Renal cortex interstitium (tissue), 15 donors: ENCODE measurements at places on chromosomes 13 and 19. TPM values are rescaled to one million over a fixed set of nuclear protein-coding genes. Genes with fewer than 3 reads are reported as not detected.

DNA sequence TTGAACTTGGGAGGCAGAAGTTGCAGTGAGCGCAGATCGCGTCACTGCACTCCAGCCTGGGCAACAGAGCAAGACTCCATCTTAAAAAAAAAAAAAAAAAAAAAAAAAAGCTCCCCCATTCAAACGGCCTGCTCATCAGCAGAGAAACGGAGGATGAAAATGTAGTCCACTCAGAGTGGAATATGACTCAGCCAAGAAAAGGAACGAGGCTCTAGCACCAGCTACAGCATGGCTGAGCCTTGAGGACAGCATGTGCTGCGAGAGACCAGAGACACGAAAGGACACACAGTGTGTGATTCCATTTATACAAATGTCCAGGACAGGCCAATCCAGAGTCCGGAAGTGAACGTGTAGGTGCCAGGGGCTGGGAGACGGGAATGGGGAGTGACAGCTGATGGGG lies 18.1 kb upstream of the MIER2 start:
- DNase-seq, result no peak

GRCh38 chr13:42225051-42225450 lies 46.9 kb upstream of the AKAP11 start:
- no peak for DNase-seq

GRCh38 chr13:104327211-104327610 lies 1261.0 kb upstream of the SLC10A2 start:
- DNase-seq, result no peak

- no peak for DNase-seq
Measured at GRCh38 chr13:74922963-74923362, 559.0 kb downstream of the TBC1D4 start.

Gene ZNF284
- 5.9 TPM for polyA plus RNA-seq

Gene ZNF724
- 6.1 TPM for polyA plus RNA-seq

Gene PLPPR3
- 15.8 TPM for polyA plus RNA-seq

Gene KIR2DL4
- not detected for polyA plus RNA-seq

Gene ZIK1
- polyA plus RNA-seq, result 23.8 TPM

Gene IFI30
- 11.4 TPM for polyA plus RNA-seq
